Spinal cord (tissue), 10 donors: ENCODE measurements at places on chromosomes 6 and 20.

- no peak for DNase-seq
Observed at GRCh38 chr6:139153855-139154254, 19.0 kb downstream of the HECA start.

DNA sequence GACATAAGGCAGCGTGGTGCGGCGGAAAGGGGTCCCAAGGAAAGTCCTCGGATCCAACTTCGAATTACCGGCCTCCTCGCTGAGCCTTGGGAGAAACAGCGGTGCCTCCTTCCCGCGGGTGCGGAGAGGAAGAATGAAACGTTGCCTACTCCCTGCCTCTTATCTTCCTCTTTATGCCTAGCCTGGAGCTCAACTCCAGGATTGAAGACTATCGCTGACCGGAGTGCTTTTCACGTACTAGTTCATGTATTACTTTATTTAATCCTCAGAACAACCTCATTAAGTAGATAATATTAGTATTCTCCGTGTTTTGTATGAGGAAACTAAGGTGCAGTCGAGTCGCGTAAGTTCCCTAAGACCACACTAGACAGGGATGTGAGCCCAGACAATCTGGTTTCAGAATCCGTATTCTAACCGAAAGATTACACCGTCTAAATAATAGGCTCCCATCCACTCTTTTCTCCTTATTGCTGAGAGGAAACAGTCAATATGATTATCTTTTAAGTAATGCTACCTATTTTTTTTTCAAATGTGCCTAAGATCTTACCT, 793 bp upstream of the PDSS2 start:
- DNase-seq, result no peak

DNA sequence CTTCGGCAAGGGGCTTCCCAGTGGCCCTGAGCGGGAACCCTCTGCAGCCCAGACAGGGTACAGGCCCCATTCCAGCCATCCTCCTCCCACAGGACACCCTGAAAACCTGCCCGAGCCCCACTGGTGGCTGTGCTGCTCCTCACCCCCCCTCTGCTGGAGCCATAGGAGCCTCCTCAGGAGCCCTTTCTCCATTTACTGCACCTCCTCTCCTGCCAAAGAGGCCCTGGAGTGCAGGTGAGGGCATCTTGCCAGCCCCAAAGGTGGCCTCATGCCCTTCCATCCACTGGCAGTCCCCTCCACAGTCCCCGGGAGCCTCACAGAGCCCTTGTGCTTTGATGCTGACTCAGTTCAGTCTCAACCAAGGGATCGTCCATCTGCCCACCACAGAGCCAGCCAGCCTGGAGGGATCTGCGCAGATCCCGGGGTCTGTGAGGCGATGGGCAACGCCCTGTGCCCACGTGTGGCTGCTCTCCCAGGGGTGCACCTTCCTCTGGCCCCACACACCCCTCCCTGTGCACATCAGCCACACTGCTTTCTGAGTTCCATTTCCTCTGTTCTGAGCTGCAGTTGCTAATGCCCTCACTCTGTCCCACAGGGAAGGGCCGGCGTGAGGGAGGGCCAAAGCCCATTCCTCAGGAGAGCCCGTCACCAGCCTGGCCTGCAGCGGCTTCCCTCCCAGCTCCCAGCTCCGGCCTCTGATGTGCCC, 228.5 kb downstream of the DLL1 start:
- no peak for DNase-seq

GRCh38 chr6:125165256-125165655, 11.7 kb downstream of the TPD52L1 start:
- no peak for DNase-seq

- DNase-seq, result peak; percentile 64
Observed at GRCh38 chr6:11814819-11815218, 36.2 kb upstream of the ADTRP start.

GRCh38 chr6:66772800-66773199, 1065.8 kb upstream of the EYS start:
- no peak for DNase-seq

DNA sequence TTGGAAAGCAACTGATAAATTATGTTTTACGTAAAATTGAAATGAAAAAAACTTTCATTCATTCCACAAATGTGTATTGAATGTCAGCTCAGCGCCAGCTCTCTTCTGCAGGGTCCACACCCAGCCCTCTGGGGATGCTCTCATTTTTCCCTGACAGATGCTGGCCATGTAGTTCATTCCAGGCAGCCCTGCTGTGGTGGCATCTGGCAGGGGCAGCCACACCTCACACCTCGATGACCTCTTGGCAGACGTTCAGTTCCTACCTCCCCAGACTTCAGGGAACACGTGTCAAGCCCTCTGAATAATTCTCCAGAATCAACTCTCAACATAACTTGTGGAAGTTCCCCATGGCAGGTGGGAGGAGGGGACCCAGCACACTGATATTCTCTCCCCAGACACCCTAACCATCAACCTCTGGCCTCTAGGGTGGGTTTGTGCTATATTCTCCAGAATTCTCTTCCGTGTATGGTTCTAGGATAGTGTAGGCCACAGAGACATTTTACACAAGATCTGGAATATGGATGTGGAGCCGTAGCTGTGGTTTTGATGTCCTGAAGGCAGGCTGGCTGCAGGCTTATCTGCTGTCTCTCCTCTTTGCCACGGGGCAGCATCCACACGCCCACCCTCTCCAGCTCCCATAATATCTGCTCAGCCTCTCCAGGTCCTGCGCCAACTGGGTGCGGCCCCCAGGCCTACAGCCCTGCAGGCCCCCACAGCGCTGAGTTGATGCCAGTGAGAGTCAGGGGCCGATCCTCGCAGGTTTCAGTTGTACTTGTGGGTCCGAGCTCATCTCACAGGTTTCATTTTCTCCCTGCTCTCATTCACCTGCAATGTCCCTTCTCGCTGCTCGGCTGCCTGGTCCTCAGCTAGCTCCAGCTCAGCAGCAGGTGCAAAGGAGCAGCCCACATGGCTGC, 175.8 kb upstream of the ARID1B start:
- DNase-seq, result no peak

- no peak for DNase-seq
Observed at GRCh38 chr20:3758566-3758965, 9.0 kb downstream of the ADISSP start.

GRCh38 chr20:43665466-43666176, 1.3 kb upstream of the MYBL2 start:
- DNase-seq, result no peak

- no peak for DNase-seq
Observed at GRCh38 chr6:132513831-132514545, 1.1 kb upstream of the STX7 start.

- DNase-seq, result no peak
Observed at GRCh38 chr20:17859002-17859615, 109.5 kb downstream of the SNX5 start.

- DNase-seq, result no peak
Observed at GRCh38 chr6:40743226-40743625, 156.1 kb upstream of the LRFN2 start.

GRCh38 chr20:40942006-40942405, 86.6 kb upstream of the TOP1 start:
- DNase-seq, result no peak

- DNase-seq, result no peak
Observed at GRCh38 chr6:167124753-167125152, 1.9 kb downstream of the CCR6 start.

GRCh38 chr6:87027021-87027420, 67.9 kb downstream of the CGA start:
- DNase-seq, result no peak

GRCh38 chr20:4012589-4012988, 2.8 kb downstream of the RNF24 start:
- DNase-seq, result no peak
